Activated T-cell treated with anti-CD3 and anti-CD28 coated beads, Interleukin-2, amount 50 U/mL, for 48 hours (primary cell): ENCODE measurements at places on chromosomes 6 and 20.

DNA sequence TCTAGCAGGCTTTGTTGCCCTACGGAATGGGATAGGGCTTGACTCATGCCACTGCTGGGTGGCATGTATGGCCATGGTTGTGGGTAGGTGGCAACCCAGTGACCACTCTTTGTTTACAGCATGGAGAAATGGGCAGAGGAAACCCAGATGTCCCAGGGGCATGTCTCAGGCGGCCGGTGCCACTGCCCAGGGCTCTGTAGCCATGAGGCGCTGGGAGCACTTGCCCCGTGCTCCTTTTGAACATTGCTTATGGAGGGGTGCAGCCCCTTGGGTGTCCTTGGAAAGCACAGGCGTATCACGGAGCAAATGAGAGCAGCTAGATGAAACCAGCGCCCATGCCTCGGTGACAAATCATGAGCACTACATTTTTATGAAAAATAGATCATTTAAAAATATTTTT is 212.5 kb upstream of the ECI2 start:
- DNase-seq = no peak

DNA sequence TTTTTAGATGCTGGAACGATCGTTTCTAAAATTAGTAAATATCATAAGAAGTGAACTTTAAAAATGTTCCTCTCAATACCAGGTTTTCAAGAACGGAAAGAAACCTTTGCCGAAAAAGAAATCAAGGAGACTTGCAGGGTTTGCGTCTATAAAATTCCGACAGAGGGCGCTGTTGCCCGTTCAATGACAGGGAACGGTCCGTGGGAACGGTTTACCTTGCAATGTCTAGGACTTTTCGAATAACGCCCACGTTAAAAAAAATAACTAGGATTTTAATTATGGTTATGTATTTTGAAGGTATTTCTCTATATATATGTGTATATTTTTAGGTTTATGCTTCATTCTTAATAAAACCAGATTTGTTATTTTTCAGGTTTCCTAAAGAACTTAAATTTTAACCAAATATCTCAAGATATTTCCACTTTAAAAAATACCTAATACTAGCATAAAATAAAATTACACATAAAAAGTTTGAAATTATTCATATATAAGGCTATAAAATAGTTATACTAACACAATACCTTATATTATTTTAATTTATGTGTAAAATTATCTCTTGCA is 2.5 kb upstream of the TFAP2B start:
- peak; percentile 75 for DNase-seq

DNA sequence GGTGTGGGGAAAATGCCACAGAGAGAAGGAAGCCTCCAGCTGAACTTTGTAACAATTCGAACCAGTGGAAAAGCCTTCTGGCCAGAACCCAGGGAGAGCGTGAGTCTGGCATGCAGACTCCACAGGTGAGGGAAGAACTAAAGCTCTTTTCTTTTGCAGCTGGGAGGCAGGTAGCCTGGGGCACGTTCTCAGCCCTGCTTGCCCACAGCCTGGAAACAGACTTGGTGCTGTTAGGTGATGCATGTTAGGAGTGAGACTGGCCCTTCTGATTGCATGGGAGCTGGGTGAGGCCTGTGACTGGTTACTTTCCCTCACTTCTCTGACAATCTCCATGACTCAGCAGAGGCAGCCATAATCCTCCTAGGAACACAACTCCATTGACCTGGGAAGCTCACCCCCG is 34.2 kb downstream of the PROKR2 start:
- no peak for DNase-seq

GRCh38 chr6:21263531-21264287 is 329.8 kb upstream of the SOX4 start:
- DNase-seq = peak; percentile 17

GRCh38 chr6:137357263-137357947 is 136.8 kb downstream of the OLIG3 start:
- DNase-seq = no peak

DNA sequence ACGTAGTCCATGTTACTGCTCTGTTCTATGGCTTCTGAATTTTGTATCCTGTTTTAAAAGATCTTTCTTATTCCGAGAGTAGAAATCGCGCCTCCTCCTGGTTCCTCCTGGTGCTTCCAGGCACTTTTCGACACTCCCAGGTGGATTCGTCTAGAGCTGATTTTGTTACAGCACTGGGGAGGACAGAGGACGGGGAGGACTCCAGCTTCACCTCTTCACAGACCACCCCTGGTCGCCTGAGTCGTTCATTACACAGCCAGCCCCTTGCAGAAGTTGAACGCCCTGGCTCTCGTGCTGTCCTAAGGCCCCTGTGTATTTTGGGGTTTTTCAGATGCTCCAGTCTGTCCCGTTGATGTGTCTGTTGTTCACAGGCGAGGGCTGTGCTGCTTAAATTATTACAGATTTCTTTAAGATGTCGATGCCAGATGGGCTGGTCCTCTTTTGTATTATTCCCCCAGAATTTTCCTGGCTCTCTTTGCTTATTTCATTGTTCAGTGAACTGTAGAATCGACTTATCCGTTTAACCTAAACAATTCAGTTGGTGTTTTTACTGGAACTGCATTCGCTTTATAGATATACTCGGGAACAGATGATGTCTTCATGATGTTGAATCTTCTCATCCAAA is 30.5 kb downstream of the COL20A1 start:
- no peak for DNase-seq

GRCh38 chr6:150202404-150202803 is 59.6 kb downstream of the PPP1R14C start:
- DNase-seq = no peak

- DNase-seq = no peak
These were observed 47.9 kb downstream of the QRSL1 start for GRCh38 chr6:106677282-106677681.

DNA sequence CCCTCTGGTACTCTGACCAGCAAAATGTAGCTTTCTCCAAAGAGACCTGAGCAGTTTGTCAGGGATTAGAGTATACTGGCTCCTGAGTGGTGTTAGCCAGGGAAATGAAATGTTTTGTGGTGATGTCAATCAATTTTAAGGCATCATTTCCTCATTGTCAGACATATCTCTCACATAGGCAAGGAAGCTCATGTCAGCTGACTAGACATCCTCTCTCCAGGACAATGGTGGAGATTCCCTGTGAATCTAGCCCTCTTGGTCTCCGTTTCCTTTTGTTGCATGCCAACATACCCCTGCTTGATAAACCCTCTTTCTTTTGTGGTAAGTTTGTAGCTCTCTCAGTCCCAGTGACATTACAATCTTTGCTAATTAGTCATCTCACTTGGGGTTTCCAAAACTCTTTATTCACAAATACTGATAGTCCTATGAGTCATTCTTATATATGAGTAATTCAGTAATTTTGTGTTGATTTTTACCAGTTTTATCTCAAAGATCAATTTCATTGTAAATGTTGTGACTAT is 135.6 kb upstream of the PTPRK start:
- DNase-seq = peak; percentile 43

DNA sequence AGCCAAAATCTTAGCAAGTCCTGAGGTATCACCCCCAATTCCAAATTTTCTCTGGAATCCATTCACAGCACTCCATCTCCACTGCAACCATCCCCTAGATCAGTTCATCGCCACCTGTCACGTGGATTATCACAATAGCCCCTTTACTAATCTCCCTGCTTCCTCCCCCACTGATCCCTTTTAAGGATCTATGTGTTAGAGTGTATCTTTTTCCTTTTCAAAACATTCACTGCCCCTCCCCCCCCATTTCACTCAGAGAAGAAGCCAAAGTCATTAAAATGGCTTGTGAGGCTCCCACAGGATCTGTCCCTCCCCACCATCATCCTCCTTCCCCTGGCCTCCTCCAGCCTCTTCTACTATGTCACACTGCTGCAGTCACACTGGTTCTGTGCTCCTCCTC is 18.4 kb upstream of the SPAG4 start:
- no peak for DNase-seq

DNA sequence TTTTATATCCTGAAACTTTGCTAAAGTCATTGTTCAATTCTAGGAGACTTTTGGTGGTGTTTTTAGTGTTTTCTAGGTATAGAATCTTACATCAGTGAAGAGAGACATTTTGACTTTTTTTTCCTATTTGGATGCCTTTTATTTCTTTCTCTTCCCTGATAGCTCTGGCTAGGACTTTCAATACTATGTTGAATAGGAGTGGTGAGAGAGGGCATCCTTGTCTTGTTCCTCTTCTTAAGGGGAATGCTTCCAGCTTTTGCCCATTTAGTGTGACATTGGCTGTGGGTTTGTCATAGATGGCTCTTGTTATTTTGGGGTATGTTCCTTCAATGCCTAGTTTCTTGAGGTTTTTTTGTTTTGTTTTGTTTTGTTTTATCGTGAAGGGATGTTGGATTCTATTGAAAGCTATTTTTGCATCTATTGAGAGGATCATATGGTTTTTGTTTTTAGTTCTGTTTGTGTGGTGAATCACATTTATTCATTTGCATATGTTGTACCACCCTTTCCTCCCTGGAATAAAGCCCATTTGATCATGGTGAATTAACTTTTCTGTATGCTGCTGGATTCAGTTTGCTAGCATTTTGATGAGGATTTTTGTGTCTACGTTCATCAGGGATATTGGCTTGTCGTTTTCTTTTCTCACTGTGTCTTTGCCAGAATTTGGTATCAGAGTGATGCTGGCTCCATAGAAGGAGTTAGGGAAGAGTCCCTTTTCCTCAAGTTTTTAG is 540.1 kb upstream of the FLRT3 start:
- no peak for DNase-seq

GRCh38 chr20:37439223-37439933 is 81.7 kb upstream of the NNAT start:
- DNase-seq = no peak

GRCh38 chr6:50030777-50031562 is 9.2 kb upstream of the DEFB110 start:
- DNase-seq = no peak

DNA sequence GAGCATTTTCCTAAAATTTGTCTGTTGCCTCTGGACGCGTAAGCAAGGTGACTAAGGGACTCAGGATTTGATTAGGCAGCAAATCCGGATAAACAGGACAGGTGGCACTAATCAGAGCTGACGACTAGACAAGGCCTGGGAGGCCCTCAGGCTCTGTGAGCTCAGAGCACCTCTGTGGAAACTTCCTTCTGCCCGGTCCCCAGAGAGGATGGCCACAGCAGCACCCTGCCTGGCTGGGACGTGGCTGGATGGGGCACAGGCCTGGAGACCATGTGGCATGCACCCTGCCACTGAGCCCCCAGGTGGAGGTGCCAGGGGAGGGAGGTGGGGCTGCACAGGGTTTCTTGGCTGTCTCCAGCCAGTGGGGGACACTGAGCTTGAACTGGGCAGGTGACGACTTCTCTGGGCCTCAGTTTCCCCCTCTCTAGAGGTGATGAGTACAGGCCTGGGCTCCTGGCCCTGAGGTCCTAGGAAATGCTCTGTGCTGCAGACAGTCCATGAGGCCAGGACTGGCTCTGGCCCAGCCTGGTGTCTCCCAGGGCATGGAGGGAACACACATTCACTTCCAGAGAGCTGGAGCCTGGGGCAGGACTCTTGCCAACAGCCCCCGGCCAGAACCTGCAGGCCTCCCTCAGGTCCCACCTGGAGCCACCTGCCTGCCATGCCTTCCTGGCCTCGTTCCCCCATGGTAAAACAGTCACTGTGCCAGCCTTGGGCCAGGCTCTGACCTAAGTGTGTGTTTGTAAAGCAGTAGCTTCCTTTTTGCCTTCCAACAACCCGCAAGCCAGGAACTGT is 39.6 kb upstream of the STX16 start:
- DNase-seq = no peak

DNA sequence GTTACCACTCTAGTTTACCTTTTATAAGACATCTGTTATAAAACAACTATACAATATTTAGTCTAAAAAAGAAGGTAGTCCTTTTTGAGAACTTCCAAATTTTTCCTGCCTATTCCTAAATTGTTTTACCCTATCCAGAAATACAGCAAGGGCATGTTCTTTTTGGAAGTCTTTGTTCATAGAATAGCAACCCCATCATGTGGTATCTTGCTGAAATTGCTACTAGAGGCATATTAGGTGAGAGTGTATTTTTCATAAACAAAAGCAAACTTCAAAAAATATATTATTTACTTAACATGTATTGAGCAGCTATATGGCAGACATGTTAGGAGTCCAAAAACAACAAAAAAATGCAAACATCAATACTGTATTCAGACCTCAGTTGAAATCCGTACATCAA is 371.8 kb upstream of the NRSN1 start:
- no peak for DNase-seq

- no peak for DNase-seq
These were observed 425 bp downstream of the FOXA2 start for GRCh38 chr20:22583773-22584521.

DNA sequence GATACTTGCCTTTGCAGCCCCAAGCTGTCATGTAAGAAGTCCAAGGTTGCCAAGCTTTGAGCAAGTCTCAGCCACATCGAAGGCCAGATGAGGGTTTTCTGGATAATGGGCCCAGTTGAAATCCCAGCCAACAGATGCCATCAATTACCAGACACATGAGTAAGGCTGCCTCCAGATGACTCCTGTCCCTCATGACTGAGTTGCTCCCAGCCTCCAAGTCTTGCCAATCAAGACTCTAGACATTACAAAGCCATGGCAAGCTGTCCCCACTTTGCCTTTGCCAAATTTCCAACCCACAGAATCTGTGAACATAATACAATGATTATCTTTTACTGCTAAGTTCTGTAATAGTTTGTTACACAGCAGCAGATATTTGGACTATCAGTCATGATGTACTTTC is 76.8 kb upstream of the ARMC2 start:
- DNase-seq = no peak
